ENCODE measurements at places on chromosomes 7 and 10. TPM values are rescaled to one million over a fixed set of nuclear protein-coding genes. Genes with fewer than 3 reads are reported as not detected.
A peak's percentile ranks its signal among the peaks of the same experiment; 100 is the strongest.

GIGYF1 gene
- total RNA-seq = 15.9 TPM

DNA sequence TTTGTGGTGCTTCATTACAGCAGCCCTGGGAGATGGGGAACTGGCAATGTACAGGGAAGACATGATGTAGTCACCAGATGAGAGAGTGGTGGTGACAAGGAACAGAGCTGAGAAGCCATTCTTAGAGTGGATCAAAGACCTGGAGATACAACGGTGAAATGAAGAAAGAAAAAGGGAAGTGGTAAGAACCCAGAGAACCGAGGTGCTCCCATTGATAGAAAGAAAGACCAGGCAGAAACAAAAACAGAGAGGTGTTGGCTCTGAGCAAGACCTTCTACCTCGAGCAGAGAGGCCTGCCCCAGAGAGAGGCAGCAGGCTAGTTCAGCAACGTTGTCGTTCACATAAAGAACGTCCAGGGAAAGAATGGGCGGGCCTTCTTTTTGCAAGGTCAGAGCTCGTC, 186.7 kb downstream of the ADAM12 start:
- no peak for DNase-seq

OLAH gene
- 1.5 TPM for total RNA-seq

LAMB1 gene
- total RNA-seq = 91.6 TPM

GRCh38 chr7:152523916-152524315, 88.1 kb upstream of the KMT2C start:
- DNase-seq = no peak

RGS10 gene
- 17.3 TPM for total RNA-seq

CAV1 gene
- 25.3 TPM for total RNA-seq

- no peak for DNase-seq
These were observed 16.8 kb upstream of the RAMP3 start for GRCh38 chr7:45140827-45141226.

GRCh38 chr7:75639071-75639885, 99.5 kb downstream of the HIP1 start:
- DNase-seq = peak; percentile 64

DNA sequence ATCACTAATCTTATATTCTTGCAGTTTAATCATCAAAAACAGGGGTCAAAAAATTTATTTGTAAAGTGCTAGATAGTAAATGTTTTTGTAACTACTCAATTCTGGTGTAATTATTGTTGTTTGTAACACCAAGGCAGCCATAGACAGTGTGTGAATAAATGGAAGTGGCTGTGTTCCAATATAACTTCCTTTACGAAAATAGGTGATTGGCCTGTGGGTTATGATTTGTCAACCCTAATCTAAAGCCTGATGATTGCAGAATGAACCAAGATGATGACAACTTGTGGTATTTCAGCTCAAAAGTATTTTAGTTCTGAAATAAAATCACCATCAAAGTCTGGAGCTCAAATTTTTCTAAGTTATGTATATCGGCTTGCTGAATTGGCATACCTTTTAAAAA, 34.4 kb upstream of the ETV1 start:
- no peak for DNase-seq

- no peak for DNase-seq
These were observed 185.6 kb upstream of the PRSS58 start for GRCh38 chr7:142443216-142444010.

DNA sequence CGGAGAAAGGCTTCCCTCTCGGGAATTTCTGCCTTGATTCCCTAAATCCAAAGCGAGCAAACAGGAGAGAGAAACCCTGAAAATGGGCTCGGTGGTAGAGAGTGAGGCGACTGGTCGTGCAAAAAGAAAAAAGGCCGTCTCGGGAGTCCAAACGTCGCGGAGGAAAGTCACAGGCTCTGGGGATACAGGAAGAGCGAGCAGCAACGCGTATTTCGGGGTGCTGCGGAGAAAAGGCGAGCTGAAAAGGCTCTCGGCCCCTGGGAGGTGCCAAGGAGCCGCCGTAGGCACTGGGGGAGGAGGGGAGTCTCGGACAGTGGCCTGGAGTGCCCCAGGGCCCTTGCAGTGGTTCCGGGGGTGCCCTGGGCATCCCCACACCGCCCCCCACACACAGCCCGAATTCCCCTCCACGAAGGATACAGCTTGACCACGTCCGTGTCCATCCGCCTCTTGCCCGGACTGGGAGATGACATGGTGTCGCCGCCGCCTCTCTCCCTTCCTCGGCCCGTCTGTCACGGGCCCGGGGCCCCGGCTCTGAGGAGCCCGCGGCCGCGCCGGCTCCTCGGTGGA, 591 bp downstream of the UBE2H start:
- DNase-seq = peak; percentile 54

DNA sequence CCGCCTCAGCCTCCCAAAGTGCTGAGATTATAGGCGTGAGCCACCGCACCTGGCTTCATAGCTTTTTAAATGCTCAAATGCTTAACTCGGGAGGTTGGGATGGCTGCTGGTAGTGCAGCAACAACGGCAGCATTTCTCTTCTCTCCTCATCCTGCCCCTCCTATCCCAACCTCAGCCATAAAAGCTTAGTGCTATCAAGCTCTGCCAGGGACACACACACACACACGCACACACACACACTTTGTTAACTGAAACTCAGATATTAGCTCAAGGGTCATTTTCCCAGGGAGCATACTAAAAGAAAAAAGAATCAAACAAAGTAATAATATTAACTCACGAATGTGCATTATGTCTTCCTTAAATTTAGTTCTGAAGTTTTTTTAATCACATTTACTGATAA, 63.0 kb upstream of the HPS1 start:
- no peak for DNase-seq

GRCh38 chr10:68666280-68666760, 54.7 kb upstream of the CCAR1 start:
- no peak for DNase-seq

- DNase-seq = no peak
These were observed 534 bp downstream of the PSMA2 start for GRCh38 chr7:42931447-42931833.

DNA sequence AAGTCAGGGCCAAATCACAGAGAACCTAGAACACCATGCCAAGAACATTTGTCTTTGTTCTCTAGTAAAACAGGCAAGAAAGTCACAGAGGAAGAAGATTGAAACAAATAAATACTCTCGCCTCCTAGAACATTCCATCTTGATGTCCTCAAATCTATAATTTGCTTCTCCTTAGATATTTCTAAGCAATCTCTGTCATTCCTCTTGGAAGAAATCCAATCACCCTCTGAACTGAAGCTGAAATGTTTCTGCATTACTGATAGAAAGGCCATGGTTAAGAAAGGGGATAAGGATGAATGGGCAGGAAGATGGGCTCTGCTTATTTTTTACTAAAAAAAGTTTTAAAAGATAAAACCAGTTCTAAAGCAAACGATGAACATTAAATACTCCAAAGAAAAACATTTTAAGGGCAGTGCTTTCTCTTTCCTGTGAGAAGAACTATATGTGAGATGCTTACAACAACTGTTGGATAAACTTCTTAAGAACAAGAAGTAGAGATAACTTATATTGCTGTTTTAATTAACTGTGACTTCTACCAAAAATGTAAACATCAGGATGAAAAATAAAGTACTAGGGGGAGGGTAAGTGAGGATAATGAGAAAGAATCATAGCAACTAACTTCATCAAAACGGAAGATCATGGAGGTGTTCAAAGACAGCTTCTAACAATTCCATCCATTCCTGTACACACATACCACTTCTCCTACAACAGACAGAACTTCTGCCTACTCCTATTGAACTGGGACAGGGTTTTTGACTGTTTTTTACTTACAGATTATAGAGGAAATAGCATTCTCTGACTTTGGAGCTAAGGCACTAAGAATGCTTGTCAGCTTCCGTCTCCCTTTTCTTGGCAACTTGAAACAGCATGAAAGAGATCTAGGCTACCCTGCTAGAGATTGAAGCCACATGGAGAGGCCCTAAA, 153.0 kb upstream of the LRRTM3 start:
- DNase-seq = no peak

CALN1 gene
- total RNA-seq = 26.0 TPM

DNA sequence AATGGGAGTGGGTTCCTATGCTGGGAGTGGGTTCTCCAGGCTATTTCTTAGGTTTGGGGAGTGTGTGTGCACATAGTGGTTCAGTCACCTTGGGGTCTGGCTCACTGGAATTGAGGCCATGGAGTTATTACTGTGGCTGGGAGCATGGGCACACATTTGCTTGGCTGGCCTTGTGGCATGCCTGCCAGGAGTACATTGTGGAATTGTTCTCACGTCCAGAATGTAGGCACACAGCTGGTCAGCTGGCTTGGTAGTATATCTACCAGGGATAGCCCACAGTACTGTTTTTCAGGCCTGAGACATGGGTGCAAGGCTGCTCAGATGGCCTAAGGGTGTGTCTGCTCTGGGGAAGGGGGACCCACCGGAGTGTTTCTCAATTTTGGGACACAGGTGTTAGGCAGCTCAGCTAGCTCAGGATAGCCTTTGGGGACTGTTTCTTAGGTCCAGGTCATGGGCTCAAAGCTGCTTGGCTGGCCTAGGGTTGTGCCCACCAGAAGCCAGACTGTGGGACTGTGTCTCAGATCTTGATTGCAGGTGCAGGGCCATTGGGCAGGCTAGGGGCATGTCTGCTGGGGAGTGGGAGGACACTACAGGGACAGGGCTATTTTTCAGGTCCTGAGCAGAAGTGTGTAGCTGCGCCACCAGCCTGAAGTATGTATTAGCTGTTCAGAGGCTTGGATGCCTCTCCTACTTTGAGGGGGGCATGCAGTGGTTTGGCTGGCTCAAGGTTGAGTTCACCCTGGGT, 50.6 kb downstream of the TMEM168 start:
- no peak for DNase-seq

HOXA4 gene
- 5.1 TPM for total RNA-seq

PLAC9 gene
- total RNA-seq = 19.2 TPM

MSMB gene
- total RNA-seq = not detected

HTR5A gene
- not detected for total RNA-seq
